Activated T-cell treated with anti-CD3 and anti-CD28 coated beads for 48 hours (primary cell): ENCODE measurements at places on chromosomes 4 and X.

GRCh38 chr4:99276417-99276816 lies 14.4 kb downstream of the ADH1A start:
- DNase-seq, result no peak

DNA sequence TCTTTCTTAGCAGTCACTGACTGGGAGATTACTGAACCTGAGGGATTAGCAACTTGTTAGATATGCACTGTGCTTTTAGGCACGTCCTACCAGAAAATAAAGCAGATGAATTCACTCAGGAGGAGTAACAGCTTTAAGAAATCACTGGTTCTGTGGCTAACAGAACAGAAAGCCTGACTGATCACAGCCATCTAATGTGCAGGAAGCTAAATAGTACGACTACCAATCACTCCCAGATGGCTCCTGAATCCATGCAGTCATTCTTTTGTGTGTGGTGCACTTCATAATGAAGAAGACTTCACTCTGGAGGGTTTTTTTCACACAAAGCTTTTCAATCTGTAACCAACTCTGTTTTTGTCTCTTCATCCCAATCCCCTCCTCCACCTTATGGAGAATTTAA lies 305.3 kb upstream of the INTU start:
- DNase-seq, result no peak

GRCh38 chr4:127997534-127998388 lies 32.6 kb downstream of the ABHD18 start:
- peak; percentile 12 for DNase-seq

DNA sequence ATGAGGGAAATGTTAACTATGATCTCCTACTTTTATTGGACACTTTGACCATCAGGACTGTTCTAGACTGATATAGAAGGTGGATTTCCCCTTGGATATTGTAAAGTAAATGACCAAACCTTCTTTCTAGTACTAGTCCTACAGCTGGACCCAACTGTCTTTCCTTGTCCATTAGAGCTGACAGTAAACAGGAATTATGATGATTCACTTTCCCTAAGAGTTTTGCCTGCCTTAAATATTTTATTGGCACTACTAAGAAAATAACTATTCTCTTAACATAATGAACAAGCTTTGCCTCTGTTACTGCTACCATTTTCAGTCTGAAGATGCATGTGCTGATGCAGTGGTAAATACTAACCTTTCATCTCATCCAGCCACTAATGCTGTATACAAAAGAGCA lies 915.4 kb downstream of the CENPC start:
- no peak for DNase-seq

- no peak for DNase-seq
These were observed 102.2 kb downstream of the PPEF1 start for GRCh38 chrX:18809641-18810040.

DNA sequence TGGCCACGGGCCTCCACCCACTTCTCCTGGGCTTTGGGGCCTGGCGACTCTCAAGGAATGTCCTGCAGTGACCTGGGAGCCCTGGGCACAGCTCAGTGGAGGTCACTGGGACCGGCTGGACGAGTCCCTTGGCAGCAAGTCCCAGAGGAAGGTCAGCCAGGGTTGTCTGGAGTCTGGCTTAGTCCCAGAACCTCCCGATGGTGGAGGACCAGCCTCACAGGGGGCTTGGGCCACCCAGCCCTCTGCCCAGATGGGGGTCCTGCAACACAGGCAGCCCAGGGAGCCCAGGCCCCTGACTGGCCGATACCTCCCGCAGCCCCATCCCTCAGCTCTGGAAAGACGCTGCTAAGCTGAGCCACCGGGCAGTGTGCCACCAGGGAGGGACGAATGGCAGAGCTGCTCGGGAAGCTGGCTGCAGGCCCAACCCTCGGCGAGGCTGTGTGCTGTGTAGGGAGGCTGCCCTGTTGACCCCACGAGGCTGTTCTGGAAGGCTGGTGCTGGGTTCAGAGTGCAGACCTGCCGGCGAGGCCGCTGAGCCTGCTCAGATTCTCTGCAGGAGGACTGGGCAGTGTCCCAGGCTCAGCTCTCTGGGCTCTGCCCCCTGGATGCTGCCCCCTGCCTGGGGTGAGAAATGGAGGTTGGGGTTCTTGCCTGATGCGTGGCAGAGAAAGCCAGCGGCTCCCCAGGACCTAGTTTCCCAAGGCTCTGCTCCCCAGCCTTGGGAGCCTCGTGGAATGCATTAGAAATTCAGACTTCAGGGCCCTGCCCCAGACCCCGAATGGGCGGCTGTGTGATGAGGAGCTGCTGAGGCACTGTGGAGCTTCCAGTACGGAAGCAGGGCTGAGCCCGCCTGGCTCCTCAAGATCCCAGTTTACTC lies 61.7 kb downstream of the ADRA2C start:
- no peak for DNase-seq

DNA sequence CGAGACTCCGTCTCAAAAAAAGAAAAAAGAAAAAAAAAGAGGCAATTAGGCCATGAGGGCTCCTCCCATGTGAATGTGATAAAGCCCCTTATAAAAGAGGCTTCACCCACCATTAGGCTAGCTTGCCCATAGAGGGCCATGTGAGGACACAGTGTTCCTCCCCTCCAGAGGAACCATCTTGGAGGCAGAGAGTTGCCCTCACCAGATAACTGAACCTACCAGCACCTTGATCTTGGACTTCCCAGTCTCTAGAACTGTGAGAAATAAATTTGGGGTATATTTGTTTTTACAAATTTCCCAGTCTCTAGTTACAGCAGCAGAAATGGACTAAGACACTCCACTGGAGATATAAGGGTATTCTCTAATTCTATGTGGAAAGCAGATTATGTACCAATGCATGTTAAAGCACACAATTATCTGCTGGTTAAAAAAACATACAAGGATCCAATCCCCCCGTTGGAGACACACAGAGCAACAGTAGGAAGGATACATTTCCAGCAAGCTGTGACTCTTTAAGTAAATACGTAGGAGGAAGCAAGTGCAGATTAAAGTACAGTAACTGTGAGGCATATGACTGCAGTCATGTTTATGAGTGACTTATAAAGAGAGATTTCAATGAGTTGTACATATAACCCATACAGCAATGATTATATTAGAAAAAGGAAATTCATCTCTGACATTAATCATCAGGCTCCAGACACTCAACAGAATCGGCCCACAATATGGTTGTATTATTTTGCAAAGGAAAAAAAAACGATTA lies 21.4 kb downstream of the SH3RF1 start:
- DNase-seq, result no peak
